ENCODE measurements at places on chromosomes 6 and 20.

GRCh38 chr20:48771542-48771941 is 56.3 kb downstream of the PREX1 start:
- DNase-seq: no peak

DNA sequence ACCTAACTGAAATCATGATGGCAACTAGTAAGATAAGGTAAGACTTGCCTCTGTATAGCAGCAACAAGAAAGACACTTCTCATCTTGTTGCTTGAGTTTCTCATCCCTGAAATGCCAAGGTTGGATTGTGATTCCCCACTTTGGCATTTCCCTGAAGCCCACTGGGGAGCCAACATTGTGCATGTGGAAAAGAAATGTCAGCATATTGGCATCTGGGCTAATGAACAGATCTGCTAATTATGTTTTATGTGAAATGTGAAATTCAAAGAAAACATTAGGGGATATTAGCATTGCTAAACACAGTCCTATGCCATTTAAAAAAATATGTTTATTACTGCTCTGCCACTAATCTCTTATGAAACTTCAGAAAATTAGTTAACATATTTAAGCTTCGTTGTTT is 126.3 kb upstream of the PCSK2 start:
- DNase-seq: no peak

GRCh38 chr20:49641683-49642656 is 71.7 kb downstream of the B4GALT5 start:
- no peak for DNase-seq

DNA sequence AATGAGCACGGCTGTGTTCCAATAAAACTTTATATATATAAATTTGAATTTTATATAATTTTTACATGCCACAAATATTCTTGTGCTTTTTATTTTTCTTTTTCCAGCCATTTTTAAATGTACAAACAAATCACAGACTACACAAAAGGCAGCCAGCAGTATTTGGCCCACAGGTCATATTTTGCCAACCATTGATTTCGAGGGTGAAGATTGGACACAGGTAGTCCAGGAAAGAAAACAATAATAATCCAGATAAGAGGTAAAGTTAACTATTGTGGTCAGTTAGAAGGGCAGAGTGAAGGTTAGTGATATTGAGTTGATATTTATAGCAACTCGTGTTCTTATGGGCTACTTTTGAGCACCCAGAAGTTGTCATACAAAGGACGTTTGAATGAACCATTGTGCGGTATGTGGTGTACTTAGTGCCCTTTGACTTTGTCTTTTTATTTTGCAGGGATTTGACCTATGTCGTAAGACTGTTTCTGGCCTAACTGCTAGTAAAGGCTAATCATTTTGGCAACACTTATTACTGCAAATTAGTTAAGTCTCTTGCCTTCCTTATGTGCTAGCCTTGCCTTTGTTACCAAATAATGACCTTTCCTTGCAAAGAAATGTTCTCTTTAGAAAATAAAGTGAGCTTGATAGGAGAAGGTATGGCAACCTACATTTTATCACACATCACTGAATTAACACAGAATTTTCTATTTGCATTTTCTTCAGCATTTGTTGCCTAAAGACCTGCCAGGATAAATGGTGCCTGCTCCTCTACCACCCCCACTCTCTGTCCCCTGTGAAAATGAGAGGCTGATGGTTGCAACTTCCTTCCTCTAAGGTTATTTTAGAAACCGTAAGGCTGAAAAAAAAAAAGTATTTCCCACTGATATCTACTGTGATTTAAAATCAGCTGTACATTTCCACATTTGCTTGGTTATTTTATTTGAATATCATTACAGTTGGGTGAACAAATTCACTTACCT is 493.9 kb upstream of the SOX4 start:
- DNase-seq: no peak

DNA sequence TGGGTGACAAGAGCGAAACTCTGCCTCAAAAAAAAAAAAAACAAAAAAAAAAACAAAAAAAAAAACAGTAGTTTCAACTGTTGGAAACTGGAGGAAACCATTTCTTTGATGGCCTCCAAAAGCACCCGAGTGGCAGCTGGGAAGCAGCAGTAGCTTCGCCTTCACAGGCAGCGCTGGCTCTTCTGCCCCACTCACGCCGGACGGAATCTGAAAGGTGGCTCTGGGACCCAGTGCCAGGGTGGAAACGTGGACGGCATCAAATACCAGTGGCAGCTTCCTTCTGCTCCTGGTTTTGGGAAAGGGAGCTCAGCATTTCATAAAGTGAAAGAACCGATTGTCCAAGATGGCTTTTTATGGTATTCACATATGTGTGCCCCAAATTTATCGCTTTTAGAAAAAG is 159.4 kb downstream of the SMOC2 start:
- DNase-seq: no peak

DNA sequence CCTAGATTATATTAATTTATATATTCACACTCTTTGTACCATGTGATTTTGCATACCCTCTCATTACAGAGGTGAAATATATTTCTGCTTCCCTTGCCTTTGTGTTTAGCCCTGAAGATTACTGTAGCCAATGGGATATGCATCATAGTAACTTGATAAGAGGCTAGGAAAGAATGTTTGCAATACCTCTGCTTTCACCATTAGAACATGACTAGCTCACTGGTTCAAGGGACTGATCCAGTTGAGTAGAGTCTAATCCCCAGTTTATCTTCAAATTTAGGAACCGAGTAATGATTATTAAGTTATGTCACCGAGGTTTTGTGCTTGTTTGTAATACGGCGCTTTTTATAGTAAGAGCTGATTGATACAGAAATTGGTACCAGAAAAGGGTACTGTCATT is 552.6 kb upstream of the GJE1 start:
- no peak for DNase-seq

DNA sequence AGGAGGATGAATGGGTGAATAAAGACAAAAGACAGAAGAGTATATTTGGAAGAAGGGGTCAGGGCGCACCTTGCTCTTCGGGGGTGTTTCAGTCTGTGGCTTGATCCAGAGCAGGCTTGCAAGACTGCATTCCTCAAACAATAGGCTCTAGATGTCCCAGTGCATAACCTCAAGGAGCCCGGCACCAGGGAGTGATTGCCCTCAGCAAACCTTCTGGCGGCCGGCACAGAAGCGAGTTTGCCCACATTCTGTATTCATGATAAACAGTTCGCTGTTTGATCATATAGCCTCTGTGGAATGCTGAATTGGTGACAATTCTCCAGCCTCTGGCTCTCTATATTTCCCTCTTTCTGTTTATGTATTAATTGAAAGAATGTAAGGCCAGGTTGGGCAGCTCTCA is 29.7 kb upstream of the HLA-DRB5 start:
- DNase-seq: no peak

GRCh38 chr6:163354085-163354484 is 60.4 kb upstream of the QKI start:
- no peak for DNase-seq

DNA sequence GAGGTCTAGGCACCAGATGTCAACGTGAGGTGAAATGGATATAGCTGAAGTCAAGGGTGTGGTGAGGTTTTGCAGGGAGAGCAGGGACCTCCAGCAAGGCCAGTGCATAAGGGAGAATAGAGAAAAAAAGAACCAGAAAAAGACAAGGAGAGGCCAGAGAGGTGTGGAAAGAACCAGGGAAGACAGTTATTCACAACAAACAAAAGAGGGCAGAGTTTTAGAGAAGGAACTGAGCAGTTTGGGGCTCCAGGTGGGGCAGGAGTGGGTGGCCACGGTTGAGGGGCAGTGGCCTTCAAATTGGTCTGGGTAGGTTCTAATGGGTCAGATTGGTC is 11.6 kb upstream of the NQO2 start:
- no peak for DNase-seq

DNA sequence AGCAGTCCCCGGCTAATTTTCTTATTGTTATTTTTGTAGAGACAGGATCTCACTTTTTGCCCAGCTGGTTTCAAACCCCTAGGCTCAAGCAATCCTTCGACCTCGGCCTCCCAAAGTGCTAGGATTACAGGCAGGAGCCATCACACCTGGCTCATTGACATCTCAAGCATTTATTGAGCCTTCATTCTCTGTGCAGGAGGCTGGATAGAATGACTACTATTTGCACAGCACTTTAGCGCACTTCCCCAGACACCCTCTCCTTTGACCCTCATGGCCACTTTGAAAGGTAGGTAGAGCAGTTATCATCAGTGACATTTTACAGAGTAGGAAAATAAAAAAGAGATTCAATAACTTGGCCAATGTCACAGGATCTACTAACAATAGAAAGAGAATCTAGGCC is 124.0 kb upstream of the STXBP5 start:
- no peak for DNase-seq

DNA sequence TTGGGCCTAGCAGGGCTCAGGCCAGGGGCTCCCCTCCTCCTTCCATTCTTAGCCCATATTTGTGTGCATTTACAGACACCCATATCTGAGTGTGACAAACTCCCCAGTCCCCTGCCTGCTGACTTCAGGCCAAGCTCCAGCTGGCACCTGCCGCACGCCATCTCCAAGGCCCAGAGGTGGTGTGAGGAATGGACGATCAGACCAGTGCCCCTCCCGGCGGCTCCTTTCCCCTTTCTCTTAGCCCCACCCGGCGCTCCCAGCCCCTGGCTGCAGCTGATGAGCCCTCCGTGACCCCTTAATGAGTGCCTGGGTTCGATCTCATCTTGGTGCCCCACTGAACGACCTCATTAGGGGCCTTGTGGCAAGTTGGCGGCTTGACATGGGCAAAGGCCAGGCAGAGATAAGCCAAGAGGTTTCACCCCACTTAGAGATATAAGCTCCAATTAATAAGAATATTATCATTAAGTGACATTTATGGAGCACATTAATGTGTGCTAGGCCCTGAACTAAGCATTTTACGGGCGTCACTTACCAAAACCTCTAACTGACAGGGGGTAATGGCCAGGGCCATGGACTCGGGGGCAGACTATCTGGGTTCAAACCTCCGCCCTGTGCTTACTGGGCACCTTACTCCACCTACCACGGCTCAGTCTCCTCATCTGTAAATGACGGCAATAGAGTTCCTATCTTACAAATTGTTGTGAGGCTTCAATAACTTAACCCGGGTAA is 17.5 kb downstream of the ADA start:
- no peak for DNase-seq

- DNase-seq: no peak
These were observed 50.5 kb upstream of the THEMIS start for GRCh38 chr6:127951172-127951917.

DNA sequence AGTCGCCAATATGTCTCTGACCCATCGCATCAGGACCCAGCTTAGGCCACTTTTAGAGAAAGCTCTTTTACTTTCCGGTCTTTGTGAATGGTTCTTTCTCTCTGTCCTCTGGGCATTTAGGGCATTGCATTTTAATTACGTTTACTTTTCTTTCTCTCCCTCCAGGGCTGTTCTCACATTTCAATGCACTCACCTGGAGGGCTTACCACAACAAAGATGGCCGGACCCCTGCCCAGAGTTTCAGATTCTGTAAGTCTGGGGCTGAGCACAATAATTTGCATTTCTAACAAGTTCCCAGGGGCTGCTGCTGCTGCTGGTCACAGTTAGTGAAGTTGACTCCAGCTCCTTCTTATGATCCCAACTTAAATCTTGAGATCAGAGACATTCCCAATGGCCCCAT is 3.0 kb downstream of the ANKRD66 start:
- no peak for DNase-seq

DNA sequence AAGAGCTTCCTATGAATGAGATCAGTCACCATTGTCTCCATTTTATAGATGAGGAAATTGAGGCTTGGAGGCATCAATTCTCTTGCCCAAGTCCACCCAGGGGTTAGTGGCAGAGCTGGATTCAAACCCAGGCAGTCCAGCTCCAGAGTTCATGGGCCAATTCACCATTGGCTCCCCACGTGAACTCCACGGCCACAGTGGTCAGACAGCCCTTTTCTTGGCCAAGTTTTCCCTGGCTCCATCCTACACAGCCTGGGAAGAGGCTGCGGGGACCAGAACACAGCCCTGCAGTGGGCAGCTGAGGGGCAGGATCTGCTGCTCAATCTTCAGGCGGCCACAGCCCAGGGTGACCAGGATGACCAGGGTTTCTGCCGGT is 20.5 kb downstream of the TGM2 start:
- no peak for DNase-seq

DNA sequence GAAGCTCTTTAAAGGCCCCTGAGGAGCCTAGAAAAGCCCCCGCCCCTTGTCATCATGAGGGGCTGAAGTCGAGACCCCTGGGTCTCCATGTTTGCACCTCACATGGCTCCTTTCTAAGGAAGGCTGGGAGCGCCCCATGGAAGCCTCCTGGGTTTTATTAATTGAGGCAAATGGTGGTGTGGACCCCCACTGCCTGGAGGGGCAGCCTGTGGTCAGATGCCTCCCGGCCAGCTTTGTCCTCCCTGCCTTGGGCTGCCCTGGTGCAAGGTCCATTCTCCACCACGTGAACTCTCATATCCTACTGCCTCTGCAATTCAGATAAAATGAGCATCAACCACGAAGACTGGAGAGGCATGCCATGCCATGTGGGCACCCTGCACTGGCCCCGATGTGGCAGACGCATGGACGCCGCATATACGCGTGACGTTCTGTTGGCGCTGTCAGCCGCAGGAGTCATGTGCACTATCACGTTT is 295.5 kb downstream of the TAF4 start:
- no peak for DNase-seq

GRCh38 chr20:5626603-5627002 is 123.6 kb upstream of the SHLD1 start:
- no peak for DNase-seq

DNA sequence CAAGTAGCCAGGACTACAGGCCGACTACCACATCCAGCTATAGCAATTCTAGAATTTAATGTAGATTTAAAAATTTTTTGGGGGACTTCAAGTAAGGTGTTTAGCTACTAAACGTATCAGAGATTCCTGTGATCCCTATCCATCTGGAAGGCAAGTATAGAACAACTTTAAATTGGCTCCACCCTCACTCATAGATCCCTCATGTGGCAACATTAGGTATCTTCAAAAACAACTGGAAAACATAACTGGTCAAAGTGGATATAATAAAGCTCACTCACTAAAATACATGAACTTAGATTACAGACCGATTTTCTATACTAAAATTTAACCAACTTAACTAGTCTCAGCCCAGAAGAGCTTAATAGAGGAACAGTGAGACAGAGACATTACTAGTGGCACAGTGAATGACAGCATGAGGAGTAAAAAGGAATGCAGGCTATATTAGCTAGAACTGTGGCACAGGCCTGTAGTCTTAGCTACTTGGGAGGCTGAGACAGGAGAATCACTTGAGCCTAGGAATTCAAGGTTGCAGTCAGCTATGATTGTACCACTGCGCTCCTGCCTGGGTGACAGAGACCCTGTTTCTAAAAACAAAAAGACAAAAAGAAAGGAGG is 14.7 kb downstream of the NUP153 start:
- no peak for DNase-seq

- DNase-seq: no peak
These were observed 108.9 kb downstream of the SNX5 start for GRCh38 chr20:17859616-17860232.

DNA sequence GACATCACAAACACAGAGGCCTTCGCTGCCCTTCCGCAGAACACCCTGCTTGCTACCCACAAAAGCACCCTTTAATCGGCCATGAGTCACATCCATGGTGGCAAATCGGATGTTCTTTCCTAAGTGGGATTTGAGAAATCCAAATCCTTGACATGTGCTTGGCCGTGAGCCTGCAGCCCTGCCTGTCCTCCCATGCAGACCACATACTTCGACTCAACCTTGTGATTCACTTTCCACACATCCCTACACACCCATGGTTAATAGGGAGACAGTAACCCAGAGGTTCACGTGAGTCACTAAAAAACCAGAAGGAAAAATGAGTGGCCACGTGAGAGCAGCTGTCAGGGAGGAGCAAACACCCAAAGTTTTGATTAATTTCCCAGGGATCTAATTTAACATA is 19.4 kb downstream of the RAMACL start:
- no peak for DNase-seq

- no peak for DNase-seq
These were observed 162.9 kb upstream of the HDAC2 start for GRCh38 chr6:114133816-114134215.
